Vagina (tissue), 2 donors: ENCODE measurements at places on chromosomes 5 and 9. TPM values are rescaled to one million over a fixed set of nuclear protein-coding genes. Genes with fewer than 3 reads are reported as not detected.

DNA sequence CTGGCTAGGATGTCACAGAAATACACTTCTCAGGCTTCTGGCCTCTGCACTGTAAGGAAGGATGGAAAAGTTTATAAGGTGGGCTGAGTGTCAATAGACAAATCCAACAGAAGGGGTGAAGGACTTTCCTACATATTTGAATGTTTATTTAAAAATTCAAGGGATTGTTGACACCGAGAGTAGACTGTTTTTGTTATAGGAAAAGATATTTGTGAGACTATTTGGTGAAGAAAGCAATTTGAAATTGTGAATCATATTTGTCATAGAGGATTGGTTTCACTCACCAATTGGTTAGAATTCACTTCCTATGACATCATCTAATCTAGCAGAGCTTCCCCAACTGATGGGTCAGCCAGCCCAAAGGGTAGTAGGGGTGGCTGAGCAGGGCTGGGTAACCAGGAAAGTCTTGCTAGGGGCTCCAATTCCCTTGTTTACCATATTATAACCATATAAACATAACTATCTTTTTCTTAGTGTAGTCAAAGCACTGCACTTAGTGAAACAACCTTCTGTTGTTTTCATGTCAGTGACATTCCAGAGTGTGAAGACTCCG is 14.9 kb upstream of the MEGF10 start:
- DNase-seq = no peak

DNA sequence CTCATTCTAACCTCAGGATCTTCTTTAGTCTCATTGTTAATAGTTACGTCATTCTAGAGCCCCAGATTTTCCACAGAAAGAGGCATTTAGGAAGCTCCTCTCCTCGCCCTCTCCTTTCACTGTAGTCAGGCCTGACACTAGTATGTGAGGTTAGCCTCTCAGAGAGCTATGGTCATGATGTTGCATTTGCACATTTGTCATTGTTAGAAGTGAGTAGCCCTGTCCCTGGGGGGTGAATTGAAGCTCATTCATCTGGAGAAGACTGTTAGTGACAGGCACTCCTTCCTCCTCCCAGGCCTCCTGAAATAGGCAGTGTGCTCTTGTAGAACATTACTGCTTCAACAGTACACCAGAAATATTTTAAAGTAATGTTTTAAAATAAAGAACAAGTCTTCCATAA is 26.6 kb upstream of the LRRTM2 start:
- DNase-seq = no peak

GRCh38 chr5:110899566-110900412 is 161.0 kb downstream of the SLC25A46 start:
- no peak for DNase-seq

DNA sequence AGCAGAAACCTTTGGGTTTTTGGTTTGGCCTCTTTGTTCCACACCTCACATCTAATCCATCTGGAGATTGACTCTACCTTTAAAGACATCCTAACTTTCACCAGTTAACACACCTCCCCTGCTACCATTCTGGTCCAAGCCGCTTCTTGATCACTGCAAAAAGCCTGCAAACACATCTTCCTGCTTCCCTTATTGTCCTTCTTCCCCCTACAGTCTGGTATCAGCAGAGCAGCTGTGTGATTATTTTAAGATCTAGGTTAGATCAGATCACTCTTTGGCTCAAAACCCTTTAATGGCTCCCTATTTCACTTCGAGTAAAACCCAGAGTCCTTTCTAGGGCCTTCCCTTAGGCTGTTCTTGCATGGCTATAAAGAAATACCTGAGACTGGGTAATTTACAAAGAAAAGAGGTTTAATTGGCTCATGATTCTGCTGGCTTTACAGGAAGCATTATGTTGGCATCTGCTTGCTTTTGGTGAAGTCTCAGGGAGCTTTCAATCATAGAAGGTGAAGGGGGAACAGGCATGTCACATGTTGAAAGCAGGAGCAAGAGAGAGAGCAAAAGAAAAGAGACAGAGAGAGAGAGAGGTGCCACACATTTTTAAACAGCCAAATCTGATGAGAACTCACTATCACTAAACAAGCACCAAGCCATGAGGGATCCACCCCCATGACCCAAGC is 1.5 kb upstream of the TEX10 start:
- no peak for DNase-seq

GRCh38 chr5:40521925-40522324 is 157.8 kb upstream of the PTGER4 start:
- no peak for DNase-seq

TMEM8B gene
- total RNA-seq = 11.3 TPM

INSL6 gene
- total RNA-seq = not detected

SOWAHA gene
- not detected for total RNA-seq
